Large intestine (tissue), 12 donors: ENCODE measurements at places on chromosomes 6 and 20. TPM values are rescaled to one million over a fixed set of nuclear protein-coding genes. Genes with fewer than 3 reads are reported as not detected.

DNA sequence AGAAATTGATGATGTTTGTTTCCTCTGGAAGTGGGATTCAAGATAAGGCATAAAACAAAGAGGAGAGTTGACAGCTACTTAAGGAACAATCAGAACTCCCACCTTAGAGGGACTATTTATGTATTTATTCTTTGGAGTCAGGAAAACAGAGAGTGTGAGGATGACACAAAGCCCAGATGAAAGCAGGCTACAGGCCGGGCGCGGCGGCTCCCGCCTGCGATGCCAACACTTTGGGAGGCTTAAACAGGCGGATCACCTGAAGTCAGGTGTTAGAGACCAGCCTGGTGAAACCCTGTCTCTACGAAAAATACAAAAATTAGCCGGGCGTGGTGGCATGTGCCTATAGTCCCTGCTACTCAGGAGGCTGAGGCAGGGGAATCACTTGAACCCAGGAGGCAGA lies 393.0 kb upstream of the PLCB4 start:
- no peak for DNase-seq

GRCh38 chr20:46814366-46815232 lies 80.0 kb upstream of the EYA2 start:
- no peak for DNase-seq

- no peak for DNase-seq
Measured at GRCh38 chr6:163757520-163757919, 343.0 kb downstream of the QKI start.

DNA sequence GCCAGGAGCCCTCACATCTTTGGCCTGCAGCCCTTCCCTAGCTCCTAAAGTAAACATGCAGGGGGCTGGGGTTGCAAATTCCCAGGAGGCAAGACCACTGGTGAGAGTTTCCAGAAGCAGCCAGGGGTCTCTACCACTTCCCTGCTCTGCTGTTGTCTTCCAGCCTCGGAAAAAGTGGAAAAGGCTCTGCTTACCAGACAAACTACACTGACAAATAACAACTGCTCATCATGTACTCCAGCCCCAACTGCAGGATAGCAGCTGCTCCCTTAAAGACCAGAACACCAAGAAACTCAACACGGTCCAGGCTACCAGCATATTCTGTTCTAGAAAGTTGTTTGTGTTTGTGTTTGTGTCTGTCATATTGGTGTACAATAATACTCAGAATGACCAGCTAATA lies 187.5 kb upstream of the MARCKS start:
- DNase-seq = no peak

DNA sequence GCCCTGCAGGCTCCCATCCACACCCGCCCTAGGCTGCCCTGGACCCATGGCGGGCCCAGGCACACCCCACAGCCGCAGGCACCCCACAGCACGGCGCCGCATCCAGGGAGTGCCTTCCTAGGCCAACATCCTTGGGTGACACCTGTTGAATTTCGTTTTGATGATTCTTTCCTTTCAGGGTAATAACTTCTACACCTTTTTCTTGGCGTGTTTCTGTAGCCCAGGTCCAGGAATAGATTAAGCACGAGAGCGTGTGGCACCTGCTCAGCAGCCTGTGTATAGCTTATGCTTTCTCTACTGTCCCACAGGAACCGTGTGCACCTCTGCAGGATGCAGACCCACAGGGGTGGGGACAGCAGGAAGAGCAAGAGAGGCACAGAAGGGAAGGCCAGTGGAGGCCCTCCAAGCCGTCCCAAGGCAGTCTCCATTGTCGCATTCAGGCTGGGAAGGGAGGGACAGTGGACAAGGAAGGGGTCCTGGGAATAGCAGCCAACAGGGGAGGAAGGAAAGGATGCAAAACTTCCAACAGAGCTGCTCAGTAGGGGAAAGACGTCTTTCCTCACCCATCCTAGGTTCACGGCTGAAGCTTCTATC lies 118.1 kb upstream of the AFDN start:
- no peak for DNase-seq

Gene PSORS1C1
- 0.33 TPM for polyA plus RNA-seq

Gene PGC
- 0.16 TPM for polyA plus RNA-seq
